Endothelial cell (in vitro differentiated cells): ENCODE measurements at places on chromosomes 11 and 22.

- no peak for DNase-seq
These were observed 61.3 kb downstream of the SBF2 start for GRCh38 chr11:10232756-10233155.

DNA sequence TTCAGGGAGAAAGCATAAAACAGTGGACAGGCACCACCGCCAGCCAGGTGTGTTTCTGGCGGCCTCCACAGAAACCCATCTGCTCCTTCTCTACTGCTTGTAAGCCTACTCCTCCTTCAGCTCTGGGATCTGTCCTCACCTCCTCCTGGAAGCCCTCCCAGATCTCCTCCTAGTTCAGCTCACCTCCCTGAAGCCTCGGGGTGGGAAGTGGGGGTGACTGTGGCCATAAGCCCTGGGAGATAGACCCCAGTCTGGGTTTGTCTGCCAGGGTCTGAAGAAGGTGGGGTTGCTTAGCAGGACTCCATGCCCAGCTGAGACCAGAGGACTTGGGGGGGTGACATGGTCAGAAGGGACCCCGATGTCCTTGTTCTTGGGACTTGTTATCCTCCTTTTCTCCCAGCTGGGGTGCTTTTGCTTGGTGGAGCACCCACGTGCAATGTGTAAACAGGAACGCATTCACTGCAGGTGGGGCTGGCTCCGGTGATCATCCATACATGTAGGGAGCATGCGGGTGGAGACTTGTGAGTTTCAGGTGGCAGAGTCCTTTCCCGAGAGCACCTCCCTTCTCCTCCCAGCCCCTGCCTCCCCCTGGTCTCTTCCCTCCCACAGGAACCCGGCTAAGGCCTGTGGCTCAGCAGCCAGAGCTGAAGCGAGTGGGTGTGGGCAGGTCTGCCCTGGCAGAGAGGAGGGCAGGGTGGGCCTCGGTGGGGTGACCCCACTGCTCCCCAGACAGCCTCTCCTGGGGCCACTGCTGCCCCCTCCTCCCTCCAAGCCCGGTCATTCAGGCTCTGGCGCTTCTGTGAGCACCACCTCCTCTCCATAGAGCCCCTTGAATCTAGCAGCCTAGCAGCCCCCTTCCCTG, 25.9 kb downstream of the MRGPRG start:
- no peak for DNase-seq

DNA sequence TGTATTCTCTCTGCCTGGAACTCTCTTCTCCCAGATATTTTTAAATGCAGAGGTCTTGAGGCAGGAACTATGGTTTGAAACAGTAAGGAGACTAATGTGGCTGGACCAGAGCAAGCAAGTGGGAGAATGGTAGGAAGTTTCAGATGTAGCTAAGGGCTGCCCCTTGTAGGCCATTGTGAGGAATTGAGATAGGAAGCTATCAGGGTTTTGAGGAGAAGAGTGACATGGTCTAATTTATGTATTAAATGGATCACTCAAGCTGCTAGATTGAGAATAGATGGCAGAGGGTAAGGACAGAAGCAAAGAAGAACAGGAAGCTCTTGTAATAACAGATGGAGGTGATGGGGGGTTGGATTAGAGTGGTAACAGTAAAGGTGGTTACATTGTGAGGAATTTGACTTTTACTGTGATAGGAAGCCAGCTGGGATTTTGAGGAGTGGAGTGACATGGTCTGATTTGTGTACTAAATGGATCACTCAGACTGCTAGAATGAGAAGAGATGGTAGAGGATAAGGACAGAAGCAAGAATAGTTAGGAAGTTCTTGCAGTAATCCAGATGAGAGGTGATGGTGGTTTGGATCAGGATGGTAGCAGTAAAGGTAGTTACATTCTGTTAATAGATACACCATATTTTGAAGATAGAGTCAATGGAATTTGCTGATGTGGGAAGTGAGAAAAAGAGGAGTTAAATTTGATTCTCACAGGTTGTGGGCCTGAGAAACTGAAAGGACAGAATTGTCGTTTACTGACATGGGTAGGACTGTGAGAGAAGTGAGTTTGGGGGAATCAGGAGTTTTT, 63.0 kb downstream of the HIPK3 start:
- DNase-seq, result no peak

DNA sequence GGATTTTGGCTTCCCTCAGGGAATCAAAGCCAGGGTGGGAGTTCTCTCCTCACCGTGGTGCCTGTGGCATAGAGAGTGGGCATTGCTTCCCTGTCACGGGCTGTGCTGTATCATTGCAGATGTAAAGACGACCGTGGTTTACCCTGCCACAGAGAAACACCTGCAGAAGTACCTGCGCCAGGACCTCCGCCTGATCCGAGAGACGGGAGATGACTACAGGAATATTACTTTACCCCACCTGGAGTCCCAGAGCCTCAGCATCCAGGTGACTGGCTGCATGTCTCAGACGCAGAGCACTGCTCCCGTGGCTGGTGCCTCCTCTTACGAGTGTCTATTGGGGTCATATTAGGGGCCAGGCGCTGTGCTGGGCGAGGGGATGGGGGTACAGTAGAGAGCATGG, 24.2 kb upstream of the ST3GAL4 start:
- DNase-seq, result no peak
